ENCODE measurements at places on chromosomes 11 and 22.

DNA sequence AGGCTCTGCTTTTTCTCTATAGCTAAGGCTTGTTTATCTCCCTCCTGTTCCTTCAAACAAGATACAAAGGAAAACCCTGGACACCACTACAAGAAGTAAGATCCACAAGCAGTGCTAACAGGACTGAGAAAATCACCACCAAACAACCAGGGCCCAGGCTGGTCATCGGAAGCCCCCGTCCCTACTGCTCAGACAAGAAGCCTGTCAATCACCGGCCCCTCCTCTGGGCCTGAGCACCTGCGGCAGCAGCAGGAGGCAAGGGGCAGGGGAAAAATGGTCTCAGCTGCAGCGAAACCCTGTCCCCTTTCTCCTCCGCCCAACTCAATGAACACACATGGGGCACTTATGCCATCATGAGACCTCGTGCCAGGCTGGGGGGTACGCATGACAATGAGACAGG, 155.2 kb downstream of the CEP164 start:
- no peak for DNase-seq

GRCh38 chr11:47400768-47401279, 7.6 kb upstream of the SLC39A13 start:
- DNase-seq = no peak

GRCh38 chr11:86510097-86510496, 135.4 kb downstream of the CCDC81 start:
- no peak for DNase-seq

DNA sequence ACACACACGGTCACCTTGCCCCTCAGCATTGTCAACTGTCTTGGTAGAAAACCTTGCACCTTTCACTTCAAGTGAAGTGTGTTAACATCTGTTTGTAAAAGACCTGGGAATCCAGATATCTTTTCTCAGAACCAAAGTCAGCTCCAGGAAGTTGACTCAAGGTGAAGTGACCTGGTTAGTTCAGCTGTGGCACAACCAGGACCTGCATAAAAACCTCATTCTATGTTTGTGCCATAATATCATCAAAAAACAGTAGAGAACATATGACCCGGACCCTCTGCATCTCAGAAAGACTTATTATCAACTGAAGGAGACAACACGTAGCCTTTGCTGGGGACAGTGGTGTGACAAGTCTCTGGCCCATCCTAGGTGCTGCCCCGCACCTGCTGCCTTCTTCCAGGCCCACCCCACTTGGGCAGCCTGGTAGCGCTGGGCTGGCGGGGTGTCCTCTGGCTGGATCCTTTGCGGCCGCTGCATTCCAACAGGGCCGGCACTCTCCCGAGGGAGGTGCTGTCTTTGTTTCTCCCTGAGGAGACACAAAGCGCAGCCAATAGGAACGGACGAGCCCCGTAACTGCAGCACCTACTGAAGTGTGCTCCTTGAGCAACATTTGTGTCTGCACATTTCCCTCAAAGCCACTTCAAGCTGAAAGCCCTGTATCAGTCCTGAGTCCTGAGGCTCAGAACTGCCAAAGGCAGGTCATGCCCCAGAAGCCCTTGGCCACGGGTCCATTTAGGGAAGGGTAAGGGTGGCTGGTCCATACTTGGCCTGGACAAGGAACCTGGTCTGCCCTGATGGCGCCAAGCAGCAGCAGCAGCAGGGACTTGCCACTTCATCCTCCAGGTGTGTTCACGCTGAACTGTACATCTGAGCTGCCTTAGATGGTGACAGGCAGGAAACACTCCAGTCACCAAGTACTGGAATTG, 25.2 kb downstream of the LRRC74B start:
- no peak for DNase-seq

DNA sequence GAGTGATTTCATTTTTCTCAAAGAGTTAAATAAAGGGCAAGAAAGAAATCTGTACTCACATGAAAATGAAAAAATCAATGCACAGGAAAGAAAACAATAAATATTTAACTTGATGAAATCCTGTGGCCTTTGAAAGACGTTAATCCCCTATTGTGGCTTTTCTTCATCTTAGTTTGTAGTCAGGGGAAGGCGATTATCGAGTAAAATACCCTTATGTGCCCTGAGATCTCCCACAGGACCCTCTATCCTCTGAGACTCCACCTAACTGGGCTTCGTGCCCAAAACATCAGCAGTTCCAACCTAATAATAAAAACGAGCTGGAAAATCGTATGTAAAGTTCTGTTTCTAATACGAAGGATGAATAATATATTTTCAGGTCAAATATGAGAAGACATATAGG, 208.2 kb upstream of the ZC3H12C start:
- no peak for DNase-seq

GRCh38 chr11:34063061-34063795, 11.7 kb downstream of the CAPRIN1 start:
- no peak for DNase-seq

DNA sequence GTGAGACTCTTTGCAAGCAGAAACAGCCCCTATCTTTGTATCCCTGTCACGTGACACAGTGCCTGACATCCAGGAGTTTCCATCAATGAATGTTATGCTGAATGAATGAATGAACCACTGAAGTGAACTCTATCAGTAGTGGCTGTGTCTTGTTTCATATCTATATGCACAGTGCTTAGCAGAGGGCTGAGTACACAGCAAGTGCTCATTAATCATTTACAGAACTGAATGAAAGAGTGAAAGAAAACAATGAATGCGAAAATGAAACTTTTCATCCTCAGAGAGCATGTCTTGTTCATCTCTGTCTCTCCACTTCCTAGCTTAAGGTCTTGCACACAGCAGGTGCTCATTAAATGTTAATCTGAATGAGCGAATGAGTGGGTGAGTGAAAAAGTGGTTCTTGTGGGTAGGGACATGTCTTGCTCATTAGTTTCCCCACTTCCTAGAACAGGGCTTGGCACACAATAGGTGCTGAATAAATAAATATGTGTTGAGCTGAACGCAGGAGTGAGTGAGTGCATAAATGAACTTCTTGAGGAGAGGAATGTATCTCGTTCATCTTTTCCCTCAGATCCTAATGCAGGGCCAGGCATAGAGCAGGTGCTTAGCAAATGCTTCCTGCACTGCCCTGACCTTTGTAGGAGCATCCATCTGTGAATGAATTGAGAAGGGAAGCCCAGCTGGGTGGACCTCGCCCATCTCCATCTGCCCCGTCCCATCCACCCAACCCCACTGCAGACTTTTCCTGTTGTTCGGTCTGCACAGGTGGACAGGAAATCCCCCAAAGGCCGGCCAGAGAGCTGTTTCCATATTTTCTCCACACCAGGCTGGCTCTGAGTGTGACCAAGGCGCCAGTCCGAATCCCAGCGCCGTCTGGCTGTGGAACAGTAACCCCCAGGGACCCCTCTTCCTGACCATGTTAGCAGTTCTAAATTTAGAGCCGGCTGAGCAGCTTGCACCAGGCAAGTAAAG, 113.4 kb upstream of the CRYBB3 start:
- DNase-seq = no peak

DNA sequence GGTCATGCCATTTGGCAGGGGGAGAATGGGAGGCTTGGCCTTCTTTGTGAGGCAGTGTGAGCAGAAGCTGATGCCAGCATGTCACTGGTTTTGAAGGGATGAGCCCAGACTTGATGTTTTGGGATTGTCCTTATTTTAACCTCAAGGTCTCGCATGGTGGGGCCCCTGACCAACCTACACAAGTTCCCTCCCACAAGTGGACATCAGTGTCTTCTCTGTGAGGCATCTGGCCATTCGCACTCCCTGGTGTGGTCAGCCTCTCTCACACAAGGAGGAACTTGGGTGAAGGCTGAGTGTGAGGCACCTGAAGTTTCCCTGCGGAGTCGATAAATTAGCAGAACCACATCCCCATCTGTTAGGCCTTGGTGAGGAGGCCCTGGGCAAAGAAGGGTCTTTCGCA, 59.8 kb downstream of the TIMP3 start:
- no peak for DNase-seq

DNA sequence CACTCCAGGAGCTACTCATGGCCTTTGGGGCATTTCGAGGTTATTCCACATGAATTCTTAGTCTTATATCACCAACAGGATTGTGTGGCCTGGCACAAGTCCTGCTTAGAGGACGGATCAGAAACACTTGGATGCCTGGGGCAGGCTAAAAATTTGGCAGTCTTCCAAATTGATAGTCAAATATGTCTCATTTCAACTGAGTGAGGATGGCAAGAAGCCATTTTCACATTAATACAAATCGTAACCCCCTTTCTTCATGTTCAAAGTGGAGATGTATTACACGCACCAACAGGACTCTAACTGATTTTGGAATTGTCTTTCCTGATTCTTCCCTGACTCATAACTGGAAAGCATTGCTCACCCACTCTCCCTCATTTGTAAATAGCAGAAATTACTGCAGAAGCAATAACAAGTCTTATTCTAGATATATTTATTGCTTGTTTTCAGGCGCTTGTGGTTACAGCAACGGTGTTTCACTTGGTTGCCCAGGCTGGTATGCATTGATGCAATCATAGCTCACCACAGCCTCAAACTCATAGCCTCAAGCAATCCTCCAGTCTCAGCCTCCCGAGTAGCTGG, 10.3 kb upstream of the CCDC86 start:
- no peak for DNase-seq

DNA sequence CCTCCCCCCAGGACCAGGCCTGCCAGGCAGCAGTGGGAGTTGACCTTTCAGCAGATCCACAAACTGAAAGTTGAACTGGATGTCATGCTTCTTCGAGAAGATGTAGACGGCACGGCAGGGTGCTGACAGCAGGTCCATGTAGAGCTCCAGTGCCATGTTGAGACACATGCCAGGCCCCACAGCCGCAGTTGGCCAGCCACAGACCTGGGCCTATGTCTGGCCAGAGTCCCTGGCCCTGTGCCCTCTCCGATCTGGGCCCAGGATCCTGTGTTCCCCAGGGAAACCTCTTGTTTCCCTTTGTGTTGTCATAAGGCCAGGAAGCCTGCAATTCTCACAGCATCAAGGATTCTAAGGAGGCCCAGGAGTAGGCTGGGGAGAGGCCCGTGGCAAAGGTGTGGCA, at the start of gene GSTT4:
Gene GSTT4, minus strand, starts transcription at position 253 of the 400 bp plus-strand sequence. Its CDS starts 97 bp downstream, at position 156.
- no peak for DNase-seq

DNA sequence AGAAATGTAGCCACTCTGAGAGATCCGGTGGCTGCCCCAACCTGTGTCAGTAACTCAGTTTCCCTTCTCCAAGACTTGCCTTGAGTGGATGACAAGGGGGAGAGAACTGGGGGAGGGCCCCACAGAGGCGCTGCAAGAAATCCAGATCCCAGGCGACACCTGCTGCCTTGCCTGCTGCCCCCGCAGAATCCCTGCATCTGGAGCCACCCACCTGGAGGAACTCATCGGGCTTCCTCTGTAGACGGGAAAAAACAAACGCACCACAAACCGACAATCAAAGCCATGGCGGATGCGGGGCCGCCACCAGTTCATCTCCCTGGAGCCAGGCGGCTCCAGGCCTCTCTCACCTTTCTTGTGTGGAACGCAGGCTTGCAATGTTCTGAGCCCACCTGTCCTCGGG, 40.2 kb downstream of the MACROD1 start:
- DNase-seq = no peak

DNA sequence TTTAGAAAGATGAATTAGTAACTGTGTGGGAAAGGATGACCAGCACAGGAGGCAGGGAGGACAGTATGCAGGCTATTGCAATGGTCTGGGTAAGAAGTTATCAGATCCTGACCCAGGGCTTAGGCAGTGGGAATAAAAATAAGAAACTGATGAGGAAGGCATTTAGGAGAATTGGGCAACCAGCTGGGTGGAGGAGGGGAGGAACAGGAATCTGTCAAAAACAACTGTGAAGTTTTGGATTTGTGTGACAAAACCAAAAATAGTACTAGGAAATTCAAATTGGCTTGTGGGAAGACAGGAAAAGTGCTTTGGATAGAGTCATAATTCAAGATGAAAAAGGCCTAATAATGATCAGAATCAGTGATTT, 27.9 kb downstream of the MMP13 start:
- no peak for DNase-seq

GRCh38 chr22:39155421-39155820, 2.9 kb upstream of the CBX7 start:
- no peak for DNase-seq

- DNase-seq = peak; percentile 17
Measured at GRCh38 chr11:93704237-93704636, 37.1 kb downstream of the TAF1D start.

- DNase-seq = no peak
Measured at GRCh38 chr11:106983261-106983660, 35.0 kb downstream of the GUCY1A2 start.

DNA sequence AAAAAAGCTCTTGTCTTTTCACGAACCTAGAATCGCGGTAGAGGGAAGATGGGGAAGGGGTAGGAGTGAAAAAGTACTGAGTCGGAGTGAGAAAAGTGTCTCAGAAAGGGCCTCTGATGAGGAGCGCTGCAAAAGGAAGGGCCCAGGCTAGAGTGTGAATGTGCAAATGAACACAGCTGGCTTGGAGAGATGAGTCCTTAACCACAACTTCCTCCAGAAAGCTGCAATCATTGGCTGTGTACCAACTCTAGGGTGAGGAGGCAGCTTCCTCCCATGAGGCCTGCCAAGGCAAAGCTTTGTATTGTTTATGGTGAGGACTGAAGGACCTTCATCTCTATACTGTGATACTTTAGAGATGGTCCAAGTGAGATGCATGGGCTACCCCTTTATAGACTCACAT, 566.9 kb upstream of the ANO5 start:
- DNase-seq = no peak

GRCh38 chr11:64356498-64357411, 2.2 kb upstream of the RPS6KA4 start:
- DNase-seq = peak; percentile 93

- DNase-seq = no peak
Measured at GRCh38 chr22:17960695-17961445, 63.5 kb downstream of the MICAL3 start.

- no peak for DNase-seq
Measured at GRCh38 chr11:109320595-109320994, 101.4 kb upstream of the C11orf87 start.

- peak; percentile 58 for DNase-seq
Measured at GRCh38 chr22:50209893-50210292, 9.1 kb downstream of the SELENOO start.

DNA sequence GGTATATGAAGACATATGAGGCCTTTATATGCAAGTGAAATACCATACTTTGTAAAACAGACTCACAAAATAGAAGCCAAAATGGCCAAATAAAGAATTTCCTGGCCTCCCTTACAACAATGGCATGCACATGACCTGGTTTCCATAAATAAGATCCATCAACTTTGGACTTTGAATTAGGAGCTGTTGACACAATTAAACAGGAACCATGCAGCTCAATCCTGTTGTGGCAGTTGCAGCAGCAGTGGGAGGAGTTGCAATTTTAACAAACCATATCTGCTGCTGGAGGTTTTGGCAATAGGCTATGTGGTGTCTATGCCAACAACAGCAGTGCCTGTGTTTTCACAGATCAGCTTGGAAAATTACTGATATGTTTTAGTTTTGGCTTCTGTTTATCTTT, 818.6 kb downstream of the FAM181B start:
- no peak for DNase-seq

Data from WTC11 (cell line).